Activated CD8-positive, alpha-beta T cell treated with anti-CD3 and anti-CD28 coated beads for 36 hours (primary cell): ENCODE measurements at places on chromosomes 2 and 18. TPM values are rescaled to one million over a fixed set of nuclear protein-coding genes. Genes with fewer than 3 reads are reported as not detected.

Gene GATA6
- not detected for total RNA-seq

Gene WDR35
- 5.9 TPM for total RNA-seq

Gene DOCK10
- total RNA-seq: 191 TPM

Gene PXDN
- 0.83 TPM for total RNA-seq

Gene FN1
- total RNA-seq: 0.11 TPM

Gene DES
- not detected for total RNA-seq

Gene CPS1
- total RNA-seq: 3.2 TPM

Gene METTL8
- total RNA-seq: 44.8 TPM

DNA sequence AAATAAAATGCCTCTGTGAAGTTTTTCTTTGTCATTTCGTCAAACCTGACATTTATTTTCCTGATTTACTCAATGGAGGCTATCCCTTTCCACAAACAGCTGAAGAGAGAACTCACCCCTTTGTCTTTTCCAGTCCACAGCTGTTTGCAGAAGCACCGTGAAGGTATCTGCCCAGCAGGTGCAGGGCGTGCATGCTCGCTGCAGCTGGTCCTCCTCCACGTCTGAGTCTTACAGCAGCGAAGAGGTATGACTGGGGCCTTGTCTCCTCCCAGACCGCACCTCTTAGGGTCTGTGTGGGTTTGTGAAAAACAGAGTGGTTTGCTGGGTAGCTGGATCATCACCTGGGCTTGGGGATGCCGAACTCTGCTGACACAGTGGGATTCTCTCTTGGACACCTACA lies 9.7 kb downstream of the SPP2 start:
- no peak for DNase-seq

GRCh38 chr2:223475901-223476300 lies 126.3 kb downstream of the SCG2 start:
- no peak for DNase-seq

DNA sequence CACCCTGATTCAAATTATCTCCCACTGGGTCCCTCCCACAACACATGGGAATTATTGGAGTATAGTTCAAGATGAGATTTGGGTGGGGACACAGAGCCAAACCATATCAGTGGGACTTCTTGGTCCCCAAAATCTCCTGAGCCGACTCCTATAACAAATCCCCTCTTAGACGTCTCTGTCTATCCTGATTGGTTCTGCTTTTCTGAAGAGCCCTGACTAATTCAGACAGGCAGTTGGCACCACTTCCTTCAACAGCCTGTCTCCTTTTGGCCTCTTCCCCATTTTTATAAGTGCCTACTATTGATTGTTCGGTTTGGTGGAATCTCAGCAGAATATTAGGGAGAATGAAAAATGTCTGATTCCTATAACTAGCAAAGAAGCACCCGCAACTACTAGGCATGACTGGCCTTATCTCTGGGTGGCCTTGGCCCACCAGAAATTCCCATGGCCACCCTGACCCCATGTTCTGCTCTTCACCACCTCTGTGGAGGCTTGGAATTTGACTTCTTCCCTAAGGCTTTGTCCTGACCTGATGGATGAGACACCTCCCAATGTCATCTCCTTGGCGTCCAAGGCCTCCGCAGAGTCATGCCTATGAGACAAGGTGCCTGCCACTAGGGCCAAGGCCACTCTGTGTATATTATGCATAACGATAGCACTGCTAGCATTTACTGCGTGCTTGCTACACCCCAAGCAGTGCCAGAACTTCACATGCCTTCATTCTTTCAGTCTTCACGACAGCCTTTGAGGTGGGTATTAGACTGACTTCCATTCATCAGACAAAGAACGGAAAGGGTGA lies 218.9 kb upstream of the COPS8 start:
- DNase-seq: no peak

DNA sequence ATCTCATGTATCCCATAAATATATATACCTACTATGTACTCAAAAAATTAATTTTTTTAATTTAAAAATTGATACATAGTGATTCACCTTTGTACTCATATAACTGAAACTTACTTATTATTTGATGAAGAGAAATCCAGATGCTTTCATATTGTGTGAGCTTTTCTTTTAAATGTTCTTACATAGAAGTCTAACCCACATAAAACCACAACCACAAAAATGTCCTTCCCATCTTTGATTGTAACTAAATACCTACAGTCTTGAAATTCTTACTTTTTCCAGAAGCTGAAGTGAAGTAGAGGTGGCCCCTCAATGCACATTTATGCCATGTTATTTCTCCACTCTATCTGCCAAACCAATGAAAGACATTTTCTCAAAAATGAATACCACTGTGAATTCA lies 117.9 kb upstream of the COL5A2 start:
- no peak for DNase-seq

- DNase-seq: no peak
Measured at GRCh38 chr2:130387071-130387400, 31.2 kb downstream of the PTPN18 start.

GRCh38 chr18:8814206-8814605 lies 108.8 kb downstream of the MTCL1 start:
- no peak for DNase-seq

GRCh38 chr2:210199186-210199765 lies 26.0 kb downstream of the ACADL start:
- DNase-seq: no peak

- no peak for DNase-seq
Measured at GRCh38 chr2:187504312-187504921, 49.8 kb downstream of the TFPI start.

DNA sequence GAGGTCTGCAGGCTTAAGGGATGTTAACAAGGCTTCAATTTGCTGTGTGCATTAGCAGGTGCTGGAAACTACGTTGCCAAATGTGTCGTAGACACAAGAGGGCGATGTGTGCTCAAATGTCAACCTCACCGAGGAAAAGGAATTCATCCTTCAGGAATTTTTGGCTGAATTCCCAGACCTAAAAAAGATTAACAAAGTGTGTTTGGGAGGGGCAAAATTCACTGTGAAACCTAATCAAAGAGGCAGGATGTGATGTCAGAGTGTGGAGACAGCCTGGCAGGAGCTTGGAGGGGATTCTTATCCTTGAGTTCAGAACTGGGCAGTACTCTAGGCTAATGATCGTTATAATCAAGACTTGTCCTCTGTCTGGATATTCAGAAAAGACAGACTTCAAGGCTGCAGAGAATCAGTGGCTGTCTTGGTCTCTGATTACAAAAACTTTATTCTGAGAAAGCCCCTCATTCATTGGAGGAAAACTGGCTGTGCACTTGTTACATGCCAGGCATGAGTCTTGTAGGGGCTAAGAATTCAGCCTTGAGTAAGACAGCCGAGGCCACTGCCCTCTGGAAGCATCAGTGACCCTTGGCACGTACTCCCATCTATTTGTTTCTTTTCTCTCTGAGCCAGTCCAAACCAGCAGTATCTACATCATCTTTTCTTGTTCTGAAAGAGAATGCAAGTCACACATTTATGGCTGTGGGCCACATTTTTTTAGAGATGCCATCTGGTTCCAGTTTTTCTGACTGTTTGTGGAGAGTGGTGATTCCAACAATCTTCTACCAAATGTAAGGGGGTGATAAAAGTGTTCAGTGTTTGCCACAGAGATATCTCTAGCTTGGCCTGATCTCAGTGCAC lies 18.7 kb upstream of the SCYGR1 start:
- DNase-seq: peak; percentile 37
